ENCODE measurements at places on chromosomes 13 and 19.

DNA sequence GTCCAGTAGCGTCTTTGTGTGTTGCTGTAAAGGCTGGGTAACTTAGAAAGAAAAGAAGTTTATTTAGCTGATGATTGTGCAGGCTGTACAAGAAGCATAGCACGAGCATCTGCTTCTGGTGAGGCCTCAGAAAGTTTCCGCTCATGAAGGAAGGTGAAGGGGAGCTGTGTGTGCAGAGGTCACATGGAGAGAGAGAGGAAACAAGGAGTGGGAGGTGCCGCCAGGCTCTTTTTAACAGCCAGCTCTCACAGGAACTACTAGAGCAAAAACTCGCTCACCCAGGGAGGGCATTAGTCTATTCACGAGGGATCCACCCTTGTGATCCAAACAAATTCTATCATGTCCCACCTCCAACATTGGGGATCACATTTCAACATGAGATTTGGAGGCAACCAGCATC lies 99.8 kb downstream of the GPR12 start:
- DNase-seq = no peak

DNA sequence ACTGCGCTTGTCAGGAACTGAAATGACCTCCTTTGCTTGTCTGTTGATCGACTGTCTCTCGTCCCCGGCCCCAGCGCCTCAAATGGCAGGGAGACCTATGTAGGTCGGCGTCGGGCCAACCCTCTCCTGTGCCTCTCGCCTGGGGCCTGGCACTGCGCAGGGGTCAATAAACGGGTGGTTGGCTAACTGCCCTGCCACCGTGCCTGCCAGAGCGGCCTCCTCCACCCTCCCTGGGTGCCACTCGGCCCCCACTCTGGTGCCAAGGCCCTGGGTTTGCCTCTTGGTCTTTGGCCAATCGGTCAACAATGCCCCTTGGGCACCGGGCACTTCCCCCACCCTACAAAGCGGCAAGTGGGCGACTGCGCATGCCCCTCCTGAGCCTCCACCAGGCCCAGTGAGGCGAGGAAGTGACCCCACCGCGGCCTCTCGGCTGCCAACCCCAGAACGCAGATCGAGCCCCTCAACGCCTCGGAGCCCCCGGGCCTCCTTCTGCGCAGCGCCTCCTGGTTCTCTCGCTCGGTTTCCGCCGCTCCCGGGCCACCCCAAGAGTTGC lies 1.1 kb downstream of the KEAP1 start:
- peak; percentile 91 for DNase-seq

DNA sequence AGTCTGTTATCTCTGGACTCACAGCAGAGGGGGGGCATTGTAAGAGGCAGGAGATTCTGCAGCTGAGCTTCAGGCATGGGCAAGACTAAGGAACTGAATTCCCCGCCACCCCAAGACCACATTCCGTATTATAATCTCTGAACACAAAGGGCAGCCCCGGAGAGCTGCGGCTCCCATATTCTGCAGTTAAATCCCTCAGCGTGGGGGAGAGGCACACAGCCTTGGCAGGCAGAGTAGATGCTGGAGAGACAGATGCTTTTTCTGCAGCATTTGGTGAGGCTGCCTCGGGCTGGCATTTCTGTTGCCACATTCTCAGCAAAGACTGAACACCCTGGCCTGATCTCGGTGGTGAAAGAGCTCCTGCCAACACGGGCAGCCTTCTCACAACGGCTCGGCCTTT lies 12.9 kb downstream of the CHAF1A start:
- DNase-seq = no peak

- DNase-seq = no peak
Measured at GRCh38 chr13:64767054-64767453, 2463.1 kb downstream of the PCDH9 start.

DNA sequence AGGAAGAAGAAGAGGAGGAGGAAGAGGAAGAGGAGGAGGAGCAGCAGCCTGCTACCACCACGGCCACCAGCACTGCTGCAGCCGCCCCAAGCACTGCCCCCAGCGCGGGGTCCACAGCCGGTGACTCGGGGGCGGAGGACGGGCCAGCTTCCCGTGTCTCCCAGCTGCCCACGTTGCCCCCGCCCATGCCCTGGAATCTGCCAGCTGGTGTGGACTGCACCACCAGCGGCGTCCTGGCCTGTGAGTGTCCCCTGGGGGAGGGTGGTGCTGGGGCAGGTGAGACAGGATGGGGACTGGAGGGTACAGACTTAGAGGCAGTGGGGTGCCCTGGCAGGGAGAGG lies 11.4 kb downstream of the SCAF1 start:
- DNase-seq = no peak

GRCh38 chr19:13621413-13621812 lies 115.1 kb upstream of the CACNA1A start:
- no peak for DNase-seq

GRCh38 chr19:16139752-16140151 lies 3.7 kb upstream of the HSH2D start:
- DNase-seq = no peak

DNA sequence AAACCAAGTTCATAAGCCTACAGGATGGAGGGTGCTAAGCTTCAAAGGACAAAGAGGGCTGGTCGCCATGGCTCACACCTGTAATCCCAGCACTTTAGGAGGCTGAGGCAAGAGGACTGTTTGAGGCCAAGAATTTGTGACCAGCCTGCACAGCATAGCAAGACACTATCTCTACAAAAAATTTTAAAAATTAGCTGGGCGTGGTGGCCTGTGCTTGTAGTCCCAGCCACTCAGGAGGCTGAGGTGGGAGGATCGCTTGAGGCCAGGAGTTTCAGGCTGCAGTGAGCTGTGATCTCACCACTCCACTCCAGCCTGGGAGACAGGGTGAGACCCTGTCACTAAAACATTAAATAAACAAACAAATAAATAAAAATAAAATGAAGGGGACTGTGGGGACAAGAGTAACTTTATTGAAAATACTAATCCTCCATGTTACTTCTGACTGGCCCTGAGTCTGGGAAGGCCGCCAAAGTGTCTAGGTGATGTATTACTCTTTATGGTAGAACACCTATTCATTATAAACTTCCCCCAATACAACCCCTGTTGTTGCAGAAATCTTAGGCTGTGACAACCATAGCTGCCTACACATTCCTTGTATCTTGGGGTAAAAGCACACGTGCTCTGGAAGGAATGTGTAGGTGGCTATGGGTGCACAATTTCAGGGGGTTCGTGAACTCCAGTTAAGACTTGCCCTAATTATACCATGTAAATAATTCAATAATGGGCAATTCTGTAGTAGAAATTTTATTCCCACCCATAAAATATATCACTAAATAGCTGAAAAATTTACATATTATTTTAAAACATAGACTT lies 14.6 kb upstream of the URAD start:
- no peak for DNase-seq

DNA sequence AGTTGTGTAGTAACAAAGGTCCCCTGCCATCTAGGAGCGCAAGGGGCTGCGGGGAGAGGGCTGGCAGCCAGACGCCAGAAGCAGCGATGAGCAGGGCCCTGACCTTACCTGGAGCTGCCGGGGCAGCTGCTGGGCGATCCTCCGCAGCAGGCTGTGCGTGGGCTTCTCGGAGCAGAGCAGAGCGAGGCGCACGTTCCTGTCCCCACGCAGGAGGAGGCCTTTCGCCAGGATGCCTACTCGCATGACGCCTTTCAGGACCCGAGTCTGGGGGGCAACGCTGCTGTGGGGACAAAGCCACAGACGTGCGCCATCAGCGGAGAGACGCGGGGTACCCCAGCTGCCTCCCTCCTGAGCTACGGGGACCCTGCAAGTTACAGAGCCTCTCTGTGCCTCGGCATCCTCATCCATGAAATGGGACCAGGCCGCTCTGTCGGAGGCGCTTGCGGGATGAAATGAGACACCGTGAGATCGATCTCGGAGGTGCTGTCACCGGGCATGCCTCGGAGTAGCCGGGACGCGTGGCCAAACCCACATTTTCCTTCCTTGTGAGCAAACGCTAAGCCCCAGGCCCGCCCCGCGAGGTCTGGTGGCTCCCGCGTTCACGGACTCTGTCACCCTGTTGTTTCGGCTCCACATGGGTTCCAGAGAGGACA lies 30.5 kb upstream of the MATK start:
- no peak for DNase-seq

DNA sequence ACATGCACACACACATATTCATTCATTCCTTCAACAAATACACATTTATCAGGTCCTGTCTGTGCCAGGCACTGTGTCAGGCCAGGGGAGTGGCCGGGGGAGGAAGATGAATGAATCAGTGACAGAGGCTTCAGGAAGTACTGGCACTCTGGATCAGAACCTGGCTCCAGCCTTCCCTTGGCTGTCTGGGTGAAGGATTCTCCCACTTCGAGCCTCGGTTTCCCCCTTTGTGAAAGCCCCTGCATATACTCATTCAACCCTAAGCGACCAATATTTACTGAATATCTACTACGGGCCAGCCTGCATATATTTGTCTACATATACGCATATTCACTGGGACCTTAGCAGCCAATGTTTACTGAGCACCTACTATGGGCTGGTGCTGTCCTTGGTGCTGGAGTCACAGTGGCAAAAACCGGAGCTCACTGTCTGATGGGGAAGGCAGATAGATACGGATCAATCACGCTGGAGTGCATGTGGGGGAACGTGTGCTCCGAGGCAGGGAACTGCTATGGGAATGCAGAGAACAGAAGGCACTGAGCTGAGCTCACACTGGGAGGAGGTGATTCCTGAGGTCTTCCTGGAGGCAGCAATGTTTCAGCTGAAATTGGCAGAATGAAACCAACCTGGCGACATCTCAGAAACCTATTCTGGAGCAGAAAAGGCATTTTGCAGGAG lies 636 bp upstream of the ZNF579 start:
- no peak for DNase-seq

DNA sequence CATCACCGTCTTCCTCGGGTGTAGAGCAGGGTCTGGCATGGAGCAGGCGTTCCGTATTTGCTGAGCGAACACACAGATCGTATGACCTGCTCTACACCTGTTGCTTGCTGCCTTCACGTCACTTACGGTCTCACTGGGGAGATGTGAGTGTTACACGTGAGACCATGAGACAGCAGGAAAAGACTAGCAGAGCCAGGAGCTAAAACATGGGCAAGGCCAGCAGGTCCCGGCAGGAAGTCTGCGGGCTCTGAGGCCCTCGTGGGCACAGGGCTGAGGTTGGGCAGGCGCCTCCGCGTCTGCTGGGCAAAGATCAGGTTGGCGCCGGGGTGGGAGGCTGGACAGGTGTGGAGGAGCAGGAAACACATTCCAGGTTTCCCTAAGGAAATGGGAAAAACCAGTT lies 19.7 kb upstream of the GTF3A start:
- no peak for DNase-seq

DNA sequence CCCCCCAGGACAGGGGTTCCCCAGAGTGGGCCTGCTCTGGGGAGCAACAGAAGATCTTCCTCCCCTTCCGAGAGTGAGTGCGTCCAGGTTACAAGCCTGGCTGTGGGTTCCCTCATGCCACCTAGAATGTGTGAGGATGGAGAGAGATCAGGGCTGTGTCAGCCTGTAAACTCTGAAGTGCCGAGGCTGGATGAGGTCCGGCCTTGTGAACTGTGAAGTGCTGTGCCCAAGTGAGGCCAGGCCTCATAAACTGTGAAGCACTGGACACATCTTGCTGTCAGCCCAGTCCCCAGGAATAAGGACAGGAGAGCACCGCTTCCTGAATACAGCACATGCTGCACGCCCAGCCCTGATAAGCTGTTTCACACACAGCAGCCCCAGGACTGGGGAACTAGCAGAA lies 7.6 kb downstream of the KCNN1 start:
- DNase-seq = no peak

GRCh38 chr19:34345947-34346351 lies 19.0 kb upstream of the GPI start:
- no peak for DNase-seq

DNA sequence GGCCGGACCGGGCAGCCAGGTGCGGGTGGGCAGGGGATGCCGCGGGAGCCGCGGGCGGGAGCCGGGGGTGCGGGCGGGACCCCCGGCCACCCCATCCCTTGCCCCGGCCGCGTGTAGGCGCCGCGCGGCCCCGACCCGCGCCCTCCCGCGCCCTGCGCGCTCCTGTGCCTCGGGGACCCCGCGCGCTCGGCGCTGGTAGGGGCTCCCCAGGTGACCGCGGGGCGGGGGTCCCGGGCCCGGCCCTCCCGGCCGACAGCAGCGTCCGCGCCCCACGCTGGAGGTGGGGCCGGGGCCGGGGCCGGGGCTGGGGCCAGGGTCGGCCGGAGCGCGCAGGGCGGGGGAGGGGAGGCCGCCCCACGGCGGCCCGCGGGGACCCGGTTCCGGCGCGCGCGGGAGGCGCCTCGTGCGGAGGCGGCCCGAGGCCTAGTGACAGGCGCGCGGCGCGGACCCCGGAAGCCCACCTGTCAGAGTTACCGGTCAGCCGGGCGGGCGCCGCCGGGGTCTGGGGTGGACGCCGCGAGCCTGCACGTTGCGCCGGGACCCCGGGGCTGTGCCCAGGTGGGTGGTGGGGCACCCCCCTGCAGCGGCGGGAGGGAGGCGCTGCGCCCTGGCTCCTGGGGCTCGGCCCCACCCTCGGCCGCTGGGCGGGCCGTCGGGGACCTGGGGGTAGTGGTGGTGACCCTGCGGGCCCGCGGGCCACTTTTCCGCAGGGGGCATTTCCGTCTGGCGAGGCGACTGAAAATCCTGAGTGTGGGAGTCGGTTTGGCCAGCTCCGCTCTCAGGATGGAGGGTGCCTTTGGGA lies 518 bp downstream of the TFDP1 start:
- no peak for DNase-seq

GRCh38 chr13:20717581-20718542 lies 14.4 kb downstream of the IL17D start:
- DNase-seq = no peak

GRCh38 chr13:75271846-75272245 lies 210.1 kb downstream of the TBC1D4 start:
- DNase-seq = no peak

GRCh38 chr13:113138792-113139551 lies 16.4 kb downstream of the F10 start:
- DNase-seq = no peak

DNA sequence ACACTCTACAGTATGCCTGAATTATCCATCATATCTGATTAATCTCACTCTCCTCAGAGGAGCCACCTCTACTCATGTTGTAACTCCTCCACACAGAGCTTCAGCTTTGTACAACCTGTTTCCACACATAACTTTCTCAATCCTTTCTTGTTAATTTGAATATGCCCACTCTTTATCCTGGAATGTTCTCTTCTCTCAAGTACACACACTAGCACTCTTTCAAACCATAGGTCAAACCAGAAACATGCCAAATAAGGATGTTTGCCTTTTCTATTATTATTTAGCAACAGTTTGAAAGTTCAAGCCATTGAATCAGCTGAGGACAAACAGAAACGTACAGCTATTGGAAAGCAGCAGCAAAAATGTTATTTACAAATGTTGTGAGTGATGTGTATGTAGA lies 110.3 kb downstream of the MIPEP start:
- no peak for DNase-seq

GRCh38 chr13:114069376-114070097 lies 62.9 kb downstream of the RASA3 start:
- DNase-seq = no peak

- DNase-seq = no peak
Measured at GRCh38 chr13:63110466-63110865, 1694.8 kb upstream of the PCDH20 start.

DNA sequence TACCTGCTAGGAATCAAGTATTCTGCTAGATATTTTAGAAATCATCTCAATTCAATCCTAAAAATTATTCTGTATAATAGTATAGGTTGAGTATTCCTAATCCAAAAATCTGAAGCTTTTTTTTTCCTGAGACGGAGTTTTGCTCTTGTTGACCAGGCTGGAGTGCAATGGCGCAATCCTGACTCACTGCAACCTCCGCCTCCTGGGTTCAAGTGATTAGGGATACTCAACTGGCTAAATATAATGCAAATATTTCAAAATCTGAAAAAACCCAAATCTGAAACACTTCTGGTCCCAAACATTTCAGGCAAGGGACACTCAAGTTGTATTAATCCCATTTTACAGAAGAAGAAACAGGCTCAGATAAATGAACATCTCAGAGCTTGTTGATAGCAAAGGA lies 17.2 kb upstream of the USPL1 start:
- peak; percentile 78 for DNase-seq
